Activated gamma-delta T cell treated with Interleukin-2 at 50 U/mL for 16 hours (primary cell): ENCODE measurements at places on chromosomes 7 and 10.

- DNase-seq, result no peak
Observed at GRCh38 chr10:17062955-17063484, 66.6 kb downstream of the CUBN start.

- DNase-seq, result no peak
Observed at GRCh38 chr7:123230147-123230546, 30.4 kb upstream of the SLC13A1 start.

DNA sequence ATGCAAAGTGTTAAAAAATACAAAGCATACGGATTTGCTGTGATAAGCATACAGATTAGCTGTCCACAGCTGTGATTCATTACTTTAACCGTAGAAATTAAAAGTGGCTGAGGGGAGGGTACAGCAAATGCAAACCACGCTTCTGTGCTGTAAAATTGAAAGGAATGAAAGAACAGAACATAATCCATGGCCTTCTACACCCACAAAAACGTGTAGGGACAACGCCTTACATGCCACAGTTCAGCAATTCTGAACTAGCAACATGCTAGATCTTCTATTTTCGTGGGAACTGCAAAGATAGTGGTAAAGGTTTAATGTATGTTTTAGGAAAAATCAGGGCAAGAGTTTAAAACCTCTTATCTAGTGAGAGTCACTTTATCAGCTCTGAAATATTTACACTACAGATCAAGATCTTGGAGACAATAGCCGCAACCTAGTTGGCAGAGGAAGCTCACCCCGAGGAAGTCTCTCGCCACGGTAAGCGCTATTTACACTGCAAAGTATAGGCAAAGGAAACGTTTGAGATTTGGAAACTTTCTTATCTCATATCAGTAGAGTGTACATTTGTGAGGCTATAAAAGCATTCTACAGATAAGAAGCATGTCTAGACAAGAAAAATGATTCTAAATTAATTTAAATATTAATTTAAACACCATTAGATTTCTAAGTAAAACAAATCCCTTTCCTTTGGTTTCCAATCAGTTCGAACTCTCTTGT, 193.6 kb downstream of the MLLT10 start:
- no peak for DNase-seq

DNA sequence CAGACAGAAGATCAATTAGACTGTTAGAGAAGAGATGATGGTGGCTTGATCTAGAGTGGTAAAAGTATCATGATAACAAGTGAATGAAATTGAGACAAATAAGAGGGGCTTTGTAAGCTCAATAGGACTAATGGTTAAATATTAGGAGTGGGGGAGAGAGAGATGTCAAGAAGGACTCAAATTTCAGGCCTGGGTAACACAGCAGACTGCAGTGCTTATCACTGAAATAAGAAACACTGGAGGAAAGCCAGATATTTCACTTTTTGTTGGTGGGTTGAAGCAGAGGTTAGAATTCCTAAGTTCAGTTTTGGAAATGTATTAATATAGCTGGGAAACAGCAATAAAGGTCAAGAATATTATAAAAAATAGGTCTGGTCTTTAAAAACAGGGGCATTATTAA, 74.6 kb downstream of the ORC5 start:
- DNase-seq, result no peak

DNA sequence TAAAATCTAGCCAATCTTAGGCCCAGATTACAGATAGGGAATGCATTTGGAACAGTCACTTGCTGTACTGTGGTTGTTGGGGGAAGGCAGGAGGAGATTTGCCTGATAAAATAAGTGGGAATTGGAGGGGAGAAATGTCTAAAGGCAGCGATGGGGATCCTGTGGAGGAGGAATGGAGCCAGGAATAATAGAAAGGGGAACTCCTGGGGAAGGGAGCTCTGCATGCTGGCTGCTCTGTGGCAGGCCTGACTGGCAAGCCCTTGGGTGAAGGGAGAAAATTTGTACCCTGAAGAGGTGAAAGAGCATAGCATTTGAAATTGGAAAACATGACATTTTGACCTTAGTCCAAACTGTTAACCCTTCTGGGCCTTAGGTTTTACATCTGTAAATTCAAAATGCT, 13.7 kb downstream of the MMP21 start:
- no peak for DNase-seq

DNA sequence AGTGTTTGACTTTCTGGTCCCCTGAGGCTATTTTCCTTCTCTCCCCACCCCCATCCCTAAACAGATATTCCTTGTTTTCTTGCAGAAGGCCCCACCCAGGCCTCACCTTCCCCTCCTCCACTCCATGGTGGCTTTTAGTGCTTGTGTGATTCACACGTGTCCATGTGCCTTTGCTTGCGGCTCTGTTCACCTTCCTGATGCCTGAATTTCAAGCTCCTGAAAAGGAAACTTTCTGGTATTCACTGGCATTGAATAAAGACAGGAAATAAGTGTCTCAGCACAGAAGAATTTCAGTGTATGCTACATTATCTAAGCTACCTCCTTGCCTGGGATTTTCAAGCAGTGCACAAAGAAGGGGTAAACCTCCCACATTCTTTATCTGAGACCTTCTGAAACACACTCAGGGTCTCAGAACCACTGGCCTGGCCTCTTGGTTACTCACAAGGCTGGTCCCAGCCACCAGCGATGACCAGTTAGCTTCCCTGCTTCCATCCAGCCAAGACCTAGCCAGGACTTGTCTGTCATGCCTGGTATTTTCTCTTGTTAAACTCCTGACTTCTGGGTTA, 17.2 kb upstream of the UBE2H start:
- DNase-seq, result no peak

- DNase-seq, result peak; percentile 54
Observed at GRCh38 chr10:45418849-45419675, 45.0 kb downstream of the ALOX5 start.

DNA sequence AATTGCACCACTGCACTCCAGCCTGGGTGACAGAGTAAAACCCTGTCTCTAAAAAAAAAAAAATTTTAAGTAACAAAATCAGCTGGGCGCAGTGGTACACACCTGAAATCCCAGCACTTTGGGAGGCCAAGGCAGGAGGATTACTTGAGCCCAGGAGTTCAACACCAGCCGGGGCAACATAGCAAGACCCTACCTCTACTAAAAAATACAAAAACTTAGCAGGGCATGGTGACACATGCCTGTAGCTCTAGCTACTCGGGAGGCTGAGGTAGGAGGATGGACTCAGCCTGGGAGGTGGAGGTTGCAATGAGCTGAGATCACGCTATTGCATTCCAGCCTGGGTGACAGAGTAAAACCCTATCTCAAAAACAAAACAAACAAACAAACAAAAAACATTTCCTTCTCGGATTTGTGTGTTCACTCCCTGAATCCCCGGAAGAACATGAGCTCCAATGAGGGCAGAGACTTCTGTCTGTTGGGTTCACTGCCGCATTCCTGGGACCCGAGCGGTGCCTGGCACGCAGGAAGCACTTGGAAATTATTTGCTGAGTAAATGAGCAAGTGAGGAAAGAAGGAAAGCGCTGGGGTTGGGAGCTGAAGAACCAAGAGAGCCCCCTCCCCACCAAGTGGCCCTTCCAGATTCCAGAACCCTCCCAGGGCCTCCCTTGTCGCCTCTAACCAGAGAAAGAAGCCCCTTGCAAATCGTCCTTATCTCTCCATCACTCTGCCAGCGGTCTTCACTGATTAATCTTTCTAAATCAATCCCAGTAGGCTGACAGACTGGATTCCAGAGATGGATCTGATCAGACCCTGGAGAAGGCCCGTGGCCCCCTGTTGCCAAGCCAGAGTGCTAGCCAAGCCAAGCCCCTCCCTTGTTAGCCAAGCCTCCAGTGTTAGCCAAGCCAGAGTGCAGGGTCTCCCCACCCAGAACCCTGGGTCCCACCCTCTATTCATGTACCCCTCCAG, 6.2 kb downstream of the TNRC18 start:
- no peak for DNase-seq

GRCh38 chr7:4856336-4857057, 5.3 kb downstream of the PAPOLB start:
- DNase-seq, result no peak

- no peak for DNase-seq
Observed at GRCh38 chr7:23105086-23105643, 420 bp upstream of the KLHL7 start.

DNA sequence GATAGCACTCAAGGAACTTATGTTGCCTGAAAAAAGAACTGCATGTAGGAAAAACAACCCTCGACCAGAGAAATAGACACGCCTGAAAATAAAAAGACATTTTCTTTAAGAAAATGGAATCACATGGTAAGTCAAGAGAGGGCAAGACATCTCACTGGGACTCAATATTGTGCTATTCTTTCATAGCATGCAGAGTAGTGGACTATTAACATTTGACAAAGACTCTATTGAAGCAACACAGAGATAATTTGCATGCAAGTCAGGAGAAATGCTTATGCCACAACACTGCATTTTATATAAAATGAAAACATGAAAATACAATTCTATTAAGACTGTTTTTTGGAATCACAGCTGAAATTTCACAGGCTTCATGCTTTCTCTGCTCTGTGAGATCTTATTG, 77.9 kb upstream of the RHOBTB1 start:
- no peak for DNase-seq

DNA sequence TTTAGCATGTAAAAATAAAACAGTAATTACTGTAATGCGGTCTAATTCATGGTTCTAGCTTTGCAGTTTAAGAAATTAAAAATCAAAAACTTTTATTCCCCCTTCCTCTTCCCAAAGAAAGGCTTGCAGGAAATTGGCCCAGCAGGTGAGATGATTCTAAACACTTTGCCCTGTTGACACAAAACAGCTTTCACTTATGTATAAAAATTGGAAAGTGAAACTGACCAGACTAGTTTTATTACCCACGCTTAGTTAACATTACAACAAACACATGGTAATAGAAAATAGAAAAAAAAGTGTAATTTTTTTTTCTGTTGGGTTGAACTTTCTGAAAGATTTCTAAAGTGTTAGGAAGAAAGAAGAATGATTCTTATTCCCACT, 1.2 kb upstream of the CCDC6 start:
- no peak for DNase-seq

GRCh38 chr7:39642896-39643295, 19.5 kb downstream of the RALA start:
- no peak for DNase-seq

DNA sequence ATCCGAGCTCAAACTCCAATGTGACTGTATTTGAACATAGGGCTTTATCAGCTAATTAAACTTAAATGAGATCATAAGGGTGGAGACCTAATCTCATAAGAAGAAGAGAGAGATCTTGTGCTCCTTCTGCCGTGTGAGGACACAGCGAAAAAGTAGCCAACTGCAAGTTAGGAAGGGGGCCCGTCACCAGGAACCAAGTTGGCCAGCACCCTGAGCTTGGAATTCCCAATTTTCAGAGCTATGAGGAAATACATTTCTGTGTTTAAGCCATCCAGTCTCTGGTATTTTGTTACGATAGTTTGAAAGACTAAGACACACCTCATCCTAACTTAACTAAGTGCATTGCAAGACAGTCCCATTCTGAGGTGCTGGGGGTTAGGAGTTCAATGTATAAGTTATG, 14.1 kb upstream of the WDR86 start:
- DNase-seq, result no peak

DNA sequence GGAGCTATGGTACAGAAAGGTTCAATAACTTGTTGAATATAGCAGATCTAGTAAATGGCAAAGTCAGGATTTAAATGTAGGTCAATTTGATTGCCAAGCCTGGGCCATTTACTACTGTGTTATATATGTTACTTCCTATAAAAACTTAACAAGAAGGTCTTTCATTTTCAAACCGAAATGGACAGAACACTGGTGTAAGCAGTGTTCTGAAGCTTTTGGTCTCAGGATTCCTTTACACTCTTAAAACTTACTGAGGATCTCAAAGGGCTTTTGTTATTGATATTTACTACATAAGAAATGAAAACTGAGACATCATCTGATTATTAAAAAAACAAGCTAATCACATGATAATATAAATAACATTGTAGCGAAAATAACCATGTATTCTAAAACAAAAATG, 114.7 kb downstream of the PTEN start:
- DNase-seq, result no peak

DNA sequence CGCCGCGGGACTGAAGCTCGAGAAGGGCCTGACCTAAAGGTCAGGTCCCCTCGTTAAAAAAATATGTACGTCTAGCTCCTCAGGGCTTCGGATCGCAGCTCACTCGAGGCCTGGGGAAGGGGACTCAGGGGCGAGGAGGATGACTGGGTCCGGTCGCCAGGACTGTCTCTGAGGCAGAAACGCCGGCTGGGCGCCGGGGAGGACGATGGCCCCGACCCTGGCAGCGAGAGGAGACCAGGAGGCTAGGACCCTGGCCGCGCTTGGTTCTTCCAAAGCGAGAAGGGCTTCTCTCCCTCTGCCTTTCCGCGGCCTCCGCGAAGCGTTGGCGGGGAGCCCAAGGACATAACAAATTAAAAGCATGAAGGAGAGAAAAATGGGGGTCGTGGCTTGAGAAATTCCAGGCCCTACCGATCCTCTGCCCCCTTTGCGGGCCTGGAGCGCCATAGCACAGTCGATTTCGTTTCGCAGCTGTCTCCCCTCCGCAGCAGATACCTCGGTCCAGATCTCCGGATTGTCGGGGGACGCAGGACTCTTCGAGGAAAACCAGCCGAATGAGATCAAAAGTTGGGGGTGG, 3.1 kb downstream of the NKX2-3 start:
- DNase-seq, result no peak

DNA sequence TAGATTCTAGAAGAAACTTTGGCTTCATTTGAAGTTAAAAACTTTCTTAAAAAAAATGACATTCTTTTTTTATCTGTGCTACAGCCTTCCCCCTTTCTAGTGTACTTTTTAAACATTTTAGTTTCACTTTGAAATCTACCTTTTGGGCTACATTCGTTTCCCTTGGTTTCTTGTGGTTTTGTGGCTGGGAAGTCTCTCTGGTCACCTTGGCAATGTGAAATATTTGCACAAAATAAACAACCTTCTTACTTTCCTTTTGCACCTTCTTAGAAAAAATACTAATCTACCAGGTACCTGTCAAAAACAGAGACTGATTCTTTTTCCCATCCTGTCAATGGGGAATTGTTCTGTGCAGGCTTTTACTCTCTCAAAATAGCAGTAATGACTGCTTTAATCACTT, 350.2 kb downstream of the GATA3 start:
- DNase-seq, result peak; percentile 34

DNA sequence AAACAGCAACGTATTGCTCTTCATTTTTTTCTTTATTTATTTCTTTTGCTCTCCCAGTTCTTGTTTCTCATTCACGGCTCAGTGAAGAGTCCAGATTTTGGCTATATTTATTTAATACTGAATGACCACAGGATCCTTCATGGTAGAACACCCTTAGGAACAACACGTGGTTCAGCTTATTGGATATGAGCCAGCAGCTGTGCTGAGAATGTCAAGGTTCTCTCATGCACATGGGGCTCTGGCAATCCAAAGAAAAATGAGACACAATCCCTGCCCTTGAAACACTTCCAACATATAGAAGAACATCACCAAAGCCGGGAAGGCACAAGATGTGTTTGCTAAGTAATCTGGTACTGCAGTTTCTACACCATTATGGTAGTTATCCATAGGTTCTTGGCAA, 852.9 kb downstream of the SORCS1 start:
- no peak for DNase-seq

GRCh38 chr7:43296306-43296705, 183.9 kb downstream of the HECW1 start:
- DNase-seq, result no peak
